ENCODE measurements at places on chromosomes 5 and 9. TPM values are rescaled to one million over a fixed set of nuclear protein-coding genes. Genes with fewer than 3 reads are reported as not detected.
A peak's percentile ranks its signal among the peaks of the same experiment; 100 is the strongest.

GRCh38 chr9:131523451-131524435 is 7.3 kb downstream of the UCK1 start:
- DNase-seq = no peak

DNA sequence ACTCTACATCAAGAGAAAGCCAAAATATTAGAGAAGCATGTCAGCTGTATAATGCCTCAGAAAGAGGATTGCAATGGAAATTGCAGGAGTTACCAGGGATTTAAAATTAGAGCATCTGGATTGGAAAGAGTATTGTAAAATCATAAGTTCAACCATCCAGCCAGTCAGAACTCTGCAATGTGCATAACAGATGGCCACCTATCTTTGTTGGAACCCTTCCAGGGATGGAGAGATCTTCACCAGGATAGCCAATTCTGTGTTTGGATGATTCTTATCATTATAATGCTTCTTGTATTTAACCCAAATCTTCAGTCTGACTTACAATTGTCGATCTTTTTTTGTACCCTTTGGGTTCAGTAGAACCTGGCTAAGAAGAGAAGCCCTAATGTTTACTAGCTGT is 164.4 kb downstream of the TLR4 start:
- no peak for DNase-seq

Gene WDR70
- total RNA-seq = 78.2 TPM

Gene RXRA
- total RNA-seq = 146 TPM

DNA sequence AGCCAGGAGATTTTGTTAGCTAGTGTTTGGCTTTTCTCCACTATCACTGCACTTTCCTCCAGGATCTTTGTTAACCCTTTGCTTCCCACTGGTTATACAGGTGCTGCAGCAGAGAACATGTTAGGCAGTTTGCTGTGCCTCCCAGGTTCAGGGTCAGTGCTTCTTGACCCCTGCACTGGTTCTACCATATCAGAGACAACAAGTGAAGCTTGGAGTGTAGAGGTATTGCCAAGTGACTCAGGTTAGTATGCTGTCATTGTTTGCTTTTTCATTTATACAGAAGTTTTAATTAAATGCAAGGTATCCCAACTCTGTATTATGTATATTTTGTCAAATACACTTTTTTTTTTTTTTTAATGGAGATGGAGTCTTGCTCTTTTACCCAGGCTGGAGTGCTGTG is 68.4 kb downstream of the GAPVD1 start:
- DNase-seq = peak; percentile 56

Gene PRUNE2
- not detected for total RNA-seq

Gene DROSHA
- 154 TPM for total RNA-seq

DNA sequence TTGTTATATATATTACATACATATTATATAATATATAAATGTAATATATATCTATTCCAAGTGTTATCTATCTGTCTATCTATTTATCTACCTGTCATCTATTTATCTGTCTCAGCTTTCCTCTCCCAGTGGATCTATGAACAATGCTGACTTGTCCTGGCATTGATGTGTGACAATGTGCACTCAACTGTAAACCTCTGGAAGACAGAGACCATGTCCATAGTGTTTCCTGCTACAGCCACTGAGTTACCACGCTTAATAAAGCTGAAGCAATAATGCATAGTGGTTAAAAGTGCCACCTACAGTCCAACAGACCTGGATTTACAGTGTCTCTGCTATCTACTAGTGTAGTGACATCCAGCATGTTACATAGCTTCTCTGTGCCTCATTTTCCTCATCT is 57.2 kb upstream of the TMED7 start:
- no peak for DNase-seq

DNA sequence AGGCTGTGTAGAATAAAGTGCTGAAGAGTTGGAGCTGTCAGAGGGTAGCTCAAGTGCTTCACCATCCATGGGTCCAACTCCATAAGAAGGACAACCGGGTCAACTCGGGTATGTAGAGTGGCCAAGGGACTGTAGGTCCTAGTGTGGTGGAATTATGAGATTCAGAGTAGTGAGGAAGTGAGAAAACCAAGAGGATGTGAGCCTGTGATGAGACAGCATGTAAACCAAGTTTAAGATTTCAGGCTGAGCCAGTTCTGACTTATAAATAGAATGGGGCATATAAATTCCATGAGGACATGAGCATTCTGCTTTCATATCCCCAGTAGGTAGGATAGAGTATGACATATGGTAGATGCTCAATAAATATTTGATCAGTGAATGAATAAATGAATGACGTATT is 96.3 kb downstream of the CFAP95 start:
- no peak for DNase-seq

Gene IFNB1
- not detected for total RNA-seq

GRCh38 chr9:83962165-83962564 is 17.9 kb downstream of the HNRNPK start:
- peak; percentile 81 for DNase-seq

Gene AGXT2
- total RNA-seq = not detected

DNA sequence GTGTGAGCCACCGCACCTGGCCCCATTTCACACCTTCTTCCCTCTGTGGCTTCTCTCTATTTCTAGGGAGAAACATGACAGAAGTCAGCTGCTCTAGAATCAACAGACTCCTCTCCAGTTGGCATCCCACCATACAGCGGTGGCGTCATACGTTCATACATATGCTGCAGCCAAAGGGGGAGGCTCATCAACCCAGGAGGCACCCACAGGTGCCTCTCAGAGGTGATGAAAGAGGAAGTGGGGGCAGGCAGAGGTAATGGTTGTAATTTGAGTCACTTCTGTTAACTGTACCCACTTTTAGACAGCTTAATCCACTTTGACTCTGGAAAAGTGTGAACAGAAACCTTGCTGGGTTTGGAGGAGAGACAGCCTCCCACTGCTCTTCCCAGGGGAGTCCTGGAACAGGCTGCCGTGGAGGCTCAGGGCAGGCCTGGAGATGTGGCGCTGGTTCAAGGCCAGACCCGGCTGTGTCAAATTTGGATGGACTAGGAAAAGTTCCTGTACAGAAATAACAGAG is 47.3 kb upstream of the SUB1 start:
- DNase-seq = no peak

GRCh38 chr5:36815871-36816270 is 60.7 kb upstream of the NIPBL start:
- DNase-seq = no peak

Gene PCDHGB3
- not detected for total RNA-seq

GRCh38 chr9:4506490-4506889 is 16.2 kb downstream of the SLC1A1 start:
- no peak for DNase-seq

- no peak for DNase-seq
Observed at GRCh38 chr5:64003966-64004365, 41.7 kb upstream of the HTR1A start.
